ENCODE measurements at places on chromosomes 7 and 10. TPM values are rescaled to one million over a fixed set of nuclear protein-coding genes. Genes with fewer than 3 reads are reported as not detected.

IGFBP1 gene
- 1.3 TPM for total RNA-seq

ANKRD2 gene
- total RNA-seq = not detected

CUX1 gene
- 34.9 TPM for total RNA-seq

LRRTM3 gene
- not detected for total RNA-seq

COBL gene
- not detected for total RNA-seq

MYH16 gene
- not detected for total RNA-seq

GOLGA7B gene
- not detected for total RNA-seq

CASTOR2 gene
- 8.4 TPM for total RNA-seq

SYNPO2L gene
- 0.11 TPM for total RNA-seq

ATOH7 gene
- total RNA-seq = not detected

C10orf143 gene
- total RNA-seq = not detected

ASIC3 gene
- not detected for total RNA-seq

LOXL4 gene
- total RNA-seq = 507 TPM

HOXA9 gene
- total RNA-seq = 32.1 TPM

PLXDC2 gene
- total RNA-seq = 2.3 TPM

C7orf57 gene
- total RNA-seq = not detected
